ENCODE measurements at places on chromosomes 4 and X.

- DNase-seq, result no peak
Observed at GRCh38 chrX:151752847-151753246, 18.3 kb downstream of the CNGA2 start.

DNA sequence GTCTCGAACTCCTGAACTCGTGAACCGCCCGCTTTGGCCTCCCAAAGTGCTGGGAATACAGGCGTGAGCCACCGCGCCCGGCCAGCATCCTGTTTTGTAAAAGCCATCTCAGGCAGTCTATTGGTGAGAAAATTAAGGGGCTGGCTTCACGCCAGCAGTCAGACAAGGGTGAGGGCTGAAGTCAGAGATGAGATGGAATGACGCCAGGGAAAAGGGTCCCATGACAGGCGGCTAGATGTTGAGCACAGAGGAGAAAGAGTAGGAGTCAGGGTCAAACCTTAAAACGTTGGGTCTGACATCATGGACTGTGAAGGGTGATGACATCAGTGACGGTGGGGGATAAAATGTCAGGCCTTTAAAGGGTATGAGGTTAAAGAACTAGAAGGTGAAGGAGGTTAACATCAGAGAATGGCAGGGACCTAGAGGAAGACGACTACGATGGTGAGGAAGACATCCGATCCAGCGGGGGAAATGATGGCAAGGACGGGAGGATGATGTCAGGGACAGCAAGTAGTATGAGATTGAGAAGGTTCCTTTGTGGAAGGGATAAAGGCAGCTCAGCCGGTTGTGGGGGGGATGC lies 504 bp upstream of the RBM3 start:
- no peak for DNase-seq

GRCh38 chr4:186260117-186260503 lies 5.9 kb upstream of the F11 start:
- no peak for DNase-seq

- no peak for DNase-seq
Observed at GRCh38 chrX:112643721-112644120, 36.0 kb downstream of the LHFPL1 start.

GRCh38 chr4:47652092-47652491 lies 167.0 kb downstream of the ATP10D start:
- no peak for DNase-seq

- DNase-seq, result no peak
Observed at GRCh38 chrX:103774070-103774642, 2.5 kb upstream of the PLP1 start.

Data from naive B cell (primary cell).